WERI-Rb-1 (cell line): ENCODE measurements at places on chromosomes 2 and 18.

- DNase-seq: no peak
Measured at GRCh38 chr2:124666976-124667375, 641.9 kb downstream of the CNTNAP5 start.

DNA sequence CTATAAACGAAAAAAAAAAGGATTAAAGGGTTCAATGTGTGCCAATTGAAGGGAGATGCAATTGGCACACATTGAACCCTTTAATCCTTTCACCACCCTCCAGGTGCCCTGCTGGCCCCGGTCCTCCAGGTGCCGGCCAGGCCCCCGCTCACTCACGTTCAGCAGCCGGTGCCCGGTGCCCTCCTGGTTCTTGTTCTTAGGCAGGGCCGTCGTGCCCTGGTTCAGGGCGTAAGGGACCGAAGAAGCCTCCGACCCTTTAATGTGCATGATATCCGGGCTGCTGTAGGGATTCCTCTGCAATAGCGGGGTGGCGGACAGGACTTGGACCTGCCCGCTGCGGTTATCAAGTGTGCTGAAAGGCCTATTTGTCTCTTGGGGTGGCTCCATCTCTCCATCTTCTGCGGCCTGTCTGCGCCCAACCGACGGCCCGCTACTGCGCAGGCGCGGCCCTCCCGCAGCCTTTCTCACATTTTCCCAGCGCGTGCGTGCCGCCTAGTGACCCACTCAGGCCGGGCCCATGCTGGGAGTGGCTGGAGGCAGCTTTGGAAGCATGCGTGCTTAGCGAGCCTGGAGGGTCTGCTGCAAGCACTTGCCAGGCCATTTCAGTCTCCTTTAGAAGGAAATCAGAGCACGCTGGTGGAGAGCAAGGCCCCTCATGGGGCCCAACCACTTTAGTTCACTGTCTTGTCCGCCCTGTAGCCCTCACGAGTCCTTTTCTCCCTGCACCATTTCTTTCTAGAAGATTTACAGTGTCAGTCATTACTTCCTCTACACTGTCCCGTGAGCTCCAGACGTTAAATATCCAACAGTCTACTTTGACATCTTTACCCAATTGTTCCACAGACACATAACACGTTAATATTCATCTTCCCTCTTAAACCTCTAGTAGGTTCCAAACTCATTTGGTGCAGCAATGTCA, 24.3 kb downstream of the TMEM237 start:
- no peak for DNase-seq

- peak; percentile 72 for DNase-seq
Measured at GRCh38 chr2:31274401-31275075, 40.6 kb downstream of the EHD3 start.

DNA sequence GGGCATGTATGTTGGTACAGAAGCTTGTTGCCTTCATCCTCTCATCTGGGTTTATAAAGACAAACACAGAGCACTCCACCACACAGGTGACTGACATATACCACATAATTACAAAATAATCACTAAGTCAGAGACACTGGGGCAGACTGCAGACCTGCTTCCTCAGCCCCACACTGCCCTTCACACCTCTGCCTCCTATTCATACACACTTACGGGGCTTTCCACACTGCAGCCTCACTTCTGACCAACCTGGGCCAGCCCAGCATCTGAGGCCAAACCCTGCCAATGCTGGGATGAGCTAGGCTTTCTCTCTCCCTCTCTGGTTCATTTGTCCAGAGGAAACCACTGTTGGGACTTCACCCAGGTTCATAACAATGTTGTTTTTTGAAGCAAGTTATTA, 4.5 kb downstream of the EMX1 start:
- no peak for DNase-seq

GRCh38 chr18:8307960-8308359, 301.3 kb upstream of the RAB12 start:
- DNase-seq: no peak

DNA sequence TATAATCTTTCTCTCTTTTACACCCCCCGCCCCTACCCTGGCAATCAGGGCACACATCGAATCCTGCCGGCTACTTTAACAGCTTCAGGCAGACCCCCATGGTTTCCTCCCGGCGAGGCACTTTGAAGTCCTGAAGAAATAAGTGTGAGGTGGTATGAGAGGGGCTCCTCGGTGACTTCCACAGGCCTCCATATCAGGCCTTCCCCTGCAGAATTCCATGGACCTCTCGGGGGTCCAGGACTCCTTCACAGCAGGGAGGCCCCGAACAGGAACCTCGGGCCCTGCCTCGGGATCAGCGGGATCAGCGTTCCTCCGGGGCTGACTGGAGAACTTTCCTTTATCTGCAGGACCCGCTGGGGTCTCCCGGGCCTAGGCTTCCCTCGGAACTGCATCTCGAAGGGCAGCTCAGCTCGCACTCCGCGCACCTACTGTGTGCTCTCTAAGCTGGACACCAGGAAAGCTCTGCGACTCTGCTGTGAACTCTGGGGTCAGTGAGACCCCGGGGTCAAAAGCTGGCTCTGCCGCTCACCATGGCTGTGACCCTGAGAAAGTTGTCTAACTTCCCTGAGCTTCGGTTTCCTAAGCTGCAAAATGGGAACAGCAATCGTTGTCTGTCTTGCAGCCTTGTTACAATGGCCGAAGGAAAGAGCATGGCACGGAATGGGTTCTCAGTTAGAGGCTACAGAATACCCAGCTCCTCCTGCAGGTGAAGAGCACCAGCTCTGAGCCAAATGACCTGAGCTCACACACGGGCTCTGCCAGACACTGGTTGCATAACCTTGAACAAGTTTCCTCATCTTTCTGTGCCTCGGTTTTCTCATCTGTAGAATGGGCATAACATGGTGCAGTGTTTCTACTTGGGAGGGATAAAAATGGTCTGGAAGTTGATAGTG, 97.4 kb upstream of the ID2 start:
- DNase-seq: no peak

GRCh38 chr2:1571477-1572417, 158.5 kb downstream of the TPO start:
- no peak for DNase-seq

- DNase-seq: no peak
Measured at GRCh38 chr18:57630754-57631595, 9.3 kb upstream of the NARS1 start.

- no peak for DNase-seq
Measured at GRCh38 chr2:41994233-41994637, 53.6 kb upstream of the PKDCC start.

DNA sequence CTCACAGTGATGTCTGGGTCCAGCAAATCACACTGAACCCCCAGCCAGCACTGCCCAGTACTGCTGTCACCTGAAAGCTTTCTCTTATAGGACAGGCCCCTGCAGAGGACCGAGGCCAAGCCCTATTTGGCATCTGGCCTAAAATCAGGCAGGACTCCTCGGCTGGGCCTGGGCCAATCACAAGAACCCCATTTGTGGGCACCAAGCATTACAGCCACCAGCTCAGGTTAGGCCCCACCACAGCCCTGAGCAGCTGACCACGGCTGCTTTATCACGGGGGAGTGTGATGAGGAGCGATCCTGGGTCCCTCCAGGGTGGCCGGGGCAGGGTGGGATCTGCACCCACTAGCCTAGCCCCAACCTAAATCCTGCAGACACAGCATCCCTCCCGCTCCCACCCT, 8.2 kb downstream of the BIN1 start:
- DNase-seq: no peak

GRCh38 chr2:174395969-174396630, 570 bp downstream of the SCRN3 start:
- DNase-seq: no peak
